ENCODE measurements at places on chromosomes 2 and 18.

GRCh38 chr18:8801263-8801901 lies 96.0 kb downstream of the MTCL1 start:
- DNase-seq: no peak

- no peak for DNase-seq
Observed at GRCh38 chr18:49893036-49893435, 79.7 kb upstream of the ACAA2 start.

GRCh38 chr2:156818221-156818620 lies 382.0 kb downstream of the GPD2 start:
- DNase-seq: no peak

GRCh38 chr2:225574582-225575138 lies 175.2 kb downstream of the NYAP2 start:
- DNase-seq: no peak

DNA sequence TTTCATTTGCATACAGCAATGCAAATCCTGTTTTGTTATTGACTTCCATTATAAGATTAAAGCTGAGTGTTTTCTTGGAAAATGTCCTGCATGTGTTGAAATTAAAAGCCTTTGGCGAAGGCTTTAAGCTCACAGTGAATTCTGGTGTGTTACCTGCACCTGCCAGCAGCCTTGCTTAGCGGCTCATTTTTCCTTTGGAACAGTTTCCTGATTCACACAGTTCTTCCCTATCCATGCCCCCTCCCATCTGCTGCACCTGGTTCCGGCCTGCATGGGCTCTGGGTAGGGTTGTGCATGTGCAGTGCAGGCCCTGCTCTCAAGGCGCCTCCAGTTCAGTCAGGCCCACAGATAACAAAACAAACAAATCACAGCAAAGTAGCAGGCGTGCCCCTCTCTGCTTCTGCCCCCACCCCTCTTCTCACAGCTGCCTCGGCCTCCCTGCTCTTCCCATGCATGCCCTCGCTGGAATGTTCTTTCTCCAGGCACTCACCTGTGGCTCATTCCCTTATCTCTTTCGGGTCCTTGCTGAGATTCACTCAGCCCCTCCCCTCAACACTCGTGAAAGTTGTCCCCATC lies 15.8 kb downstream of the MTCL1 start:
- no peak for DNase-seq

DNA sequence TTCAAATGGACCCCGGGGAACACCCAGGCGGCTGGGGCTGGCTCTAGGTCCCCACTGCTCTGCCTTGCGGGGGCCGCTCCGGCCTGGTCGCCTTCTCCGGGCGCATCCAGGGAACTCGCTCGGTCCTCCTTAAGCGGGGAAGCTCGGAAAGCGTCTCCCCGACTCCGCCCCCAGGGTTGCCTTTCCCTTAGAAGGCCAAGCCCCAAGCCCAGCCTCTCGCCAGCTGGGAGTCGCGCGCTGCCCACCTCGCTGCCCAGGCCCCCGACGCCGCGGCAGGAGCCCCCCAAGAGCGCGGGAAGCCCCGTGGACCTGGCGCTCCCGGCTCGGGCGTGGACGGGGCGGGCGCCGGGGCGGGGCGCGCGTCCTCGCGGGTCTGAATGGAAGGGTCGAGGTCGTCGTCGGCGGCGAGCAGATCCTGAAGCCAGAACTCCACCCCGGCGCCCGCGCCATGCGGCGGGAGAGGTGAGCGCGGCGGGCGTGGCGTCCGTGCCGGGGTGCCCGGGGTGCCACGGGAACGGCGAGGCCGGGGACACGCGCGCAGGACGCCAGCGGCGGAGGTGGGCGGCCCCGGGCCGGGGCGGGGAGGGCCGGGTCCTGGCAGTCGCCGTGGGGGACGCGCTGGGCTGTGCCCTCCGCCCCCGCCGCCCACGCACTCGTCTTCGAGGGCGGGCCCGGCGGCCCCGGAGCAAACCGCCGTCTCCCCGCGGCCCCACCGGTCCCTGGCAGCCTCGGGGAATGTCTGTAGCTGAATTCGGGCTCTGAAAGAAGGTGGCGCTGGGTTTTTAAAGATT lies at the start of gene BOK:
Gene BOK, plus strand, starts transcription at position 214 of the 791 bp plus-strand sequence. CDS start 739 bp downstream, outside the sequence.
- peak; percentile 12 for DNase-seq

- DNase-seq: no peak
Observed at GRCh38 chr2:54964271-54964670, 86.0 kb downstream of the RTN4 start.

- DNase-seq: no peak
Observed at GRCh38 chr2:40192864-40193669, 258.8 kb downstream of the SLC8A1 start.
